ENCODE measurements at places on chromosomes 7 and 10. TPM values are rescaled to one million over a fixed set of nuclear protein-coding genes. Genes with fewer than 3 reads are reported as not detected.
A peak's percentile ranks its signal among the peaks of the same experiment; 100 is the strongest.

- peaks cover 16% of the 10 kb centered on the region for H3K36me3 ChIP-seq
- H3K4me1 ChIP-seq, result peaks cover 25% of the 10 kb centered on the region
- peak overlapping the region; percentile 5 for H3K4me3 ChIP-seq
- no peaks in the 10 kb centered on the region for H3K27me3 ChIP-seq
- DNase-seq, result no peak
These were observed 72.3 kb downstream of the AMZ1 start for GRCh38 chr7:2760098-2760889.

- no peaks in the 10 kb centered on the region for H3K4me1 ChIP-seq
- DNase-seq, result no peak
- no peaks in the 10 kb centered on the region for H3K36me3 ChIP-seq
- H3K4me3 ChIP-seq, result no peak overlapping the region
- peaks cover 26% of the 10 kb centered on the region for H3K27me3 ChIP-seq
These were observed 107.8 kb downstream of the HECW1 start for GRCh38 chr7:43220250-43220649.

GRCh38 chr7:5375925-5376324, 47.7 kb downstream of the TNRC18 start:
- peaks cover 8% of the 10 kb centered on the region for H3K36me3 ChIP-seq
- no peaks in the 10 kb centered on the region for H3K27me3 ChIP-seq
- H3K27ac ChIP-seq, result no peak overlapping the region
- no peak for DNase-seq
- H3K4me3 ChIP-seq, result no peak overlapping the region

- H3K27ac ChIP-seq, result no peak overlapping the region
- no peaks in the 10 kb centered on the region for H3K36me3 ChIP-seq
- no peak for DNase-seq
These were observed 44.2 kb upstream of the GPR26 start for GRCh38 chr10:123621916-123622315.

- no peak for DNase-seq
- peaks cover 51% of the 10 kb centered on the region for H3K27me3 ChIP-seq
- H3K27ac ChIP-seq, result no peak overlapping the region
- H3K4me3 ChIP-seq, result no peak overlapping the region
- H3K4me1 ChIP-seq, result no peaks in the 10 kb centered on the region
- no peaks in the 10 kb centered on the region for H3K36me3 ChIP-seq
These were observed 135.1 kb upstream of the GAD2 start for GRCh38 chr10:26081459-26081858.

GRCh38 chr7:72038022-72038732, 374.0 kb downstream of the CALN1 start:
- H3K27ac ChIP-seq, result no peak overlapping the region
- peaks cover 2% of the 10 kb centered on the region for H3K27me3 ChIP-seq
- no peaks in the 10 kb centered on the region for H3K4me1 ChIP-seq
- H3K4me3 ChIP-seq, result no peak overlapping the region
- no peak for DNase-seq
- no peaks in the 10 kb centered on the region for H3K36me3 ChIP-seq

GRCh38 chr7:113730309-113730955, 188.4 kb downstream of the PPP1R3A start:
- H3K27ac ChIP-seq, result no peak overlapping the region
- no peaks in the 10 kb centered on the region for H3K36me3 ChIP-seq
- H3K4me1 ChIP-seq, result no peaks in the 10 kb centered on the region

- H3K36me3 ChIP-seq, result peaks cover 8% of the 10 kb centered on the region
- peaks cover 50% of the 10 kb centered on the region for H3K27me3 ChIP-seq
- peak overlapping the region; percentile 84 for H3K4me3 ChIP-seq
- peak; percentile 26 for DNase-seq
- no peak overlapping the region for H3K27ac ChIP-seq
These were observed 169.7 kb downstream of the NRF1 start for GRCh38 chr7:129780974-129781927.

GRCh38 chr7:132578826-132579225, 2.6 kb upstream of the PLXNA4 start:
- H3K36me3 ChIP-seq, result no peaks in the 10 kb centered on the region
- H3K4me1 ChIP-seq, result peaks cover 23% of the 10 kb centered on the region
- H3K4me3 ChIP-seq, result no peak overlapping the region
- no peak for DNase-seq

DNA sequence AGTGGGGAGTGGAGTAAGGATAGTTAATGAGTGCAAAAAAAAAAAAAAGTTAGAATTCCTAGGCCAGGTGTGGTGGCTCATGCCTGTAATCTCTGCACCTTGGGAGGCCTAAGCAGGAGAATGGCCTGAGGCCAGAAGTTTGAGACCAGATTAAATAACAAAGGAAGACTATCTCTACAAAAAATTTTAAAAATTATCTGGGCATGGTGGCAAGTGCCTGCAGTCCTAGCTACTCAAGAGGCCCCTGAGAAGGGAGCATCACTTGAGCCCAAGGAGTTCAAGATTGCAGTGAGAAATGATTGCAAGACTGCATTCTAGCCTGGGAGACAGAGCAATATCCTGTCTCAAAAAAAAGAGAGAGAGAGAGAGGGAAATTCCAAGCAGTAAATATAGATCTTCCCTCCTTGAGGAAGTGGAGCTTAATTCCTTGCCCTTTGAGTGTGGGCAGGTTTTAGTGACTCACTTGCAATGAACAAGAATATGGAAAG, 19.5 kb upstream of the CSTF2T start:
- H3K4me3 ChIP-seq, result no peak overlapping the region
- no peak overlapping the region for H3K27ac ChIP-seq
- no peaks in the 10 kb centered on the region for H3K36me3 ChIP-seq

GRCh38 chr7:96931891-96932290, 73.5 kb upstream of the DLX6 start:
- peaks cover 17% of the 10 kb centered on the region for H3K27me3 ChIP-seq
- H3K4me3 ChIP-seq, result no peak overlapping the region
- no peaks in the 10 kb centered on the region for H3K36me3 ChIP-seq
- no peak for DNase-seq

DNA sequence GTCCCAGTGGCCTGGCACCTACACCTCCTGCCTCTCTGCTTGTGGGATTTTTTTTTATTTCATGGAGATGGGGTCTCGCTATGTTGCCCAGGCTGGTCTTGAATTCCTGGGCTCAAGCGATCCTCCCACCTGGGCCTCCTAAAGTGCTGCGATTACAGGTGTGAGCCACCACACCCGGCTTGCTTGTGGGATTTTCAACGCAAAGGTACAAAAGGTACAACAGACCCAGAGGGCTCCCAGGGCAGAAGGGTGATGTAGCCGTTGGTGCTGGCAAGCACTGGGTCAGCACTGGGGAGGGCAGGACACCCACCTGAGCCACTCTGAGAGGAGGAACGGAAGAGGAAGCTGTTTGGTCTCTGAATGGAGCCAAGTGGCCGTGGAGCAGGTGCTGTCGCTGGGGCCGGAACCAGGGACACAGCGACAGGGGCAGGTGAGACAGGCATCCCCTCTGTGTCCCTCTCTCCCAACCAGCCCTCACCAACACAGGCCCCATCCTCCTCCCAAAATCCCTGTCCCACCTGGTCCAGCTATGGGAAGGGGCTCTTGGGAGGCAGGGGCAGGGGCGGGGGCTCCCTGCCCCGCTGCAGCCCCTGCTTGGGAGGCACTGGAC, 2.8 kb upstream of the SAP25 start:
- H3K4me1 ChIP-seq, result peaks cover 24% of the 10 kb centered on the region
- H3K36me3 ChIP-seq, result peaks cover 8% of the 10 kb centered on the region
- no peak for DNase-seq
- no peak overlapping the region for H3K27ac ChIP-seq
- no peak overlapping the region for H3K4me3 ChIP-seq

DNA sequence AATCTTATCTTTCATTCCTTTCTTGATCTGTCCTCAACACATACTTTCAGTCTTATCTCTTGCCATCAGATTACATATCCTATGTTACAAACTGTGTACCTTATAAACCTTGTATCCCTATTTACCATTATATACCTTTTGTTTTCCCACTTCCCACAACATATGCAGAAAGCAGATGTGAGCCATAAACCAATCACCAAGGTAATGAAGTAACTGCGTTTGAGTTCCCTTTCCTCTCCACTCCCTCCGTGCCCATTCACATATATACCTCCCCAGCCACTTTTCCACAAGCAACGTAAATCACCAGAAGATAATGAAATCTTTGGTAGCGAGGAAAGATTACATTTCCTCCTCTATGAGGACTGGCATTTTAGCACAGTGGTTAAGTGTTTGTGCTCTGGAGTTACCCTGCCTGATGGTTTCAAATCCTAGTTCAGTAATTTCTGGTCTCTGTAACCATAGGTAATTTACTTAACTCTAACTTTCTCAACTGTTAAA, 55.5 kb upstream of the PHF14 start:
- DNase-seq, result no peak
- H3K27ac ChIP-seq, result no peak overlapping the region
- H3K4me3 ChIP-seq, result no peak overlapping the region
- peaks cover 2% of the 10 kb centered on the region for H3K4me1 ChIP-seq
- H3K36me3 ChIP-seq, result peaks cover 10% of the 10 kb centered on the region

DNA sequence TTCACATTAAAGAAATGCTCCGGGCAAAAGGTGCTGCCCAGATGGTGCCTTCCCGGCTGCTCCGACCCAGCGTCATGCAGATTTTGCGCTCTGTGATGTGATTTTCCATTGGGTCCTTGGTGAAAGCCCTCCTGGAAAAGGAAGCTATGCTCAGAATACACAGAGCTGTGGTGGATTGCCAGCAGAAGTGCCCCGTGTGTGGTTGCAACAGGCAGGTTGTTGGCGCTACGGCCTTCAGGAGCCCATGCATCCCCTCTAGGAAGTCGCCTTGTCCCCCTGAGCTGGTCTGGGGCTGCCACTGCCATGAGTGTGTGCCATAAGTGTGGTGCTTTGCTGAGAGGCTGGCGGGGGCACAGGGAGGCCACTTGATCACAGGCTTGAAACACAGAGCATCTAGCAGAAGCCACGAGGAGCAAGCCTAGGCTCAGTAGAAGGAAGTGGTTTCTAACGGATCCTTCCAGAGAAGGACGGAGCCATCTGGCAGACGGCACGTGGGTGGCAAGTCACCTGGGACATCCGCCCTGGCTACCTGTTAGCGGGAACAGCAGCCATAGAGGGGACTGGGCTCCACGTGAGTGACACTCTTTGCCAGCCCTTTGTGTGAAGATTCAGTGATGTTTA, 210.9 kb downstream of the CUX1 start:
- peak; percentile 25 for DNase-seq
- no peaks in the 10 kb centered on the region for H3K27me3 ChIP-seq
- peaks cover 30% of the 10 kb centered on the region for H3K36me3 ChIP-seq
- H3K4me3 ChIP-seq, result no peak overlapping the region

DNA sequence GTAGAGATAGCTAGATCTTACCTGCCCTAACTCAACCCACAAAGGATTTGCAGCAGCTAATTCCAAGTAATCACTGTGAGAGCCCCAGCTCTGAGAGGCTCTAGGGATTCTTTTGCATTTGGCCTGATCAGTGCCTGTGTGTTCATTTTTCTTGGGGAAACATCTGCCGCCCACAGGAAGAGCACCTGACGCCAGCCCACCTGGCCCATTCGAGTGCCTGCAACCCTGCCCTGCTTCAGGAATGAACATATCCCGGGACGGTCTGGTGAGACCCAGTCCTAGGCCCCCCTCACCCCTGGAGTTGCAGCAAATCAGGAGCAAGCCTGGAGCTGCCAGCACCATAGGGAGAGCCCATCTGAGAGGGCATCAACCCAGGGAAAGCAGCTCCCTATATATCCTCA, 38.8 kb downstream of the GSDME start:
- H3K4me1 ChIP-seq, result peaks cover 55% of the 10 kb centered on the region
- no peak for DNase-seq
- peaks cover 26% of the 10 kb centered on the region for H3K27me3 ChIP-seq
- no peaks in the 10 kb centered on the region for H3K36me3 ChIP-seq

DNA sequence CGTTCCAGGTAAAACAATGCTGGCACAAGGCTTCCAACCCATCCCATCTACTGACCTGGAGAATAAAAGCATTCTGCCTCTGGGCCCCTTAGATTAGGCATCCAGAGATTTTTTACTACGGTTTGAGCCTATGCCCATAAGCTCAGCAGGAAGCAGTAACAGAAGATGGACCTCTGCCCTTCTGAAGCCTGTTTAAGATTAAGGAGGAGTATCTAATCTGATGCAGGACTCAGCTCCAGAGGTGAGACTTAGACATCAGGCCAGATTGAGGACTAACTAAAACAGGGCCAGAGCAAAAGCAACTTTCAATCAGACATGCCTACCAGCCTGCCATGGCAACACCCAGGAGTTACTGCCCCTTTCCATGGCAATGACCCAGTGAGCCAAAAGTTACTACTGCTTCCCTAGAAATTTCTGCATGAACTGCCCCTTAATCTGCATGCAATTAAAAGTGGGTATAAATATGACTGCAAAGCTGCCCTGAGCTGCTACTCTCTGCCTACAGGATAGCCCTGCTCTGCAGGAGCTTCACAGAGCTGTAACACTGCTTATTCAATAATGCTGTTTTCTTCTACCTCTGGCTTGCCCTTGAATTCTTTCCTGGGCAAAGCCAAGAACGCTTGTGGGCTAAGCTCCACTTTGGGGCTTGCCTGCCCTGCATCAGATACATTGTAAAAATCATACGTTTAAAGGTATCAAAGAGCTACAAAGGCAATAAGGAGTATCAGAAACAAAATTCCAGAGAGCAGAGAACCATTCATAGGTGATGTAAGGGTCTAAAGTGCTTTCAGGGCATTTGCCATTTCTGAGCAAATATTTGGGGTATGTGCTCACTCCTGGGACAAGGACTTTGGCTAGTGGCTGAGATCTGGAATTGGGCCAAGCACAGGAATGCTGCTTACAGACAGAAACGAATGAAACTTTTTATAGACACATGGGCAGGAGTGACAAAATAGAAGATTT, 25.0 kb upstream of the CNNM1 start:
- H3K4me3 ChIP-seq, result no peak overlapping the region
- no peak overlapping the region for H3K27ac ChIP-seq
- DNase-seq, result no peak
- H3K36me3 ChIP-seq, result peaks cover 11% of the 10 kb centered on the region

DNA sequence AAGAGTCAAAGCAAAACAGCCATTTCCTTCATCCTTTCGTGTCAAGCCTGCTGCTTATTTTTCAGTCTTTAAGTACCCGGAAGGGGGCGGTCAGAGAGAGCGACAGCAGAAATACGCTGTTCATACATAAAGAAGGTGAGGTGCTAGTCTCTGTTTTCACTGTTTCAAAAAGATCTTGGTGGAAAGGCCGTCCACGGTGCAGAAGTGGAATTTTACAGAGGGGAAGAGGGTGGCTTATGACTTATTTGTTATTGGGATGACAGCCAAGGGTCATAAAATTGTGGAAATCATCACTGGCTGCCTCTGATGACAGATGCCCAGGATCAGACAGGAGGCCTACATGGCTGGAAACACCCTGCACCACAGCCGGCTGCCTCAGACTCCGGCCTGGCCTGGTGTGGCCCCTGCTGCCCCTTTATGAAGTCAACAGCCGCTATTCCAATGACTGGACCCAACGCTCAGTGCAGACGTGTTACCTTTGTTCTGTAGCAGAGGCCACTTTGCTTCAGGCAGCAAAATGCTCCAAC, 57.0 kb downstream of the HIPK2 start:
- H3K4me3 ChIP-seq, result no peak overlapping the region
- no peak overlapping the region for H3K27ac ChIP-seq
- no peaks in the 10 kb centered on the region for H3K27me3 ChIP-seq
- no peak for DNase-seq
- peaks cover 13% of the 10 kb centered on the region for H3K36me3 ChIP-seq

GRCh38 chr7:125218076-125218475, 288.5 kb upstream of the POT1 start:
- no peaks in the 10 kb centered on the region for H3K4me1 ChIP-seq
- no peak for DNase-seq
- no peak overlapping the region for H3K27ac ChIP-seq
- no peak overlapping the region for H3K4me3 ChIP-seq
- H3K36me3 ChIP-seq, result no peaks in the 10 kb centered on the region
- no peaks in the 10 kb centered on the region for H3K27me3 ChIP-seq

Gene ABCB1
- total RNA-seq, result 56.3 TPM

Gene IGFBP3
- total RNA-seq, result 10.4 TPM

Gene TAS2R41
- total RNA-seq, result 0.55 TPM

Gene METTL27
- total RNA-seq, result 3.0 TPM

Gene PLCE1
- not detected for total RNA-seq

Gene TLX1
- not detected for total RNA-seq

Gene LRRC18
- total RNA-seq, result not detected

Gene CYP2C19
- not detected for total RNA-seq

Gene GIMAP4
- 381 TPM for total RNA-seq

Data from naive thymus-derived CD8-positive, alpha-beta T cell (primary cell).